Hematopoietic multipotent progenitor cell treated with erythropoietin and hydrocortisone succinate and interleukin-3 and kit ligand, for 17 days (in vitro differentiated cells): ENCODE measurements at places on chromosomes 12 and 14.
A peak's percentile ranks its signal among the peaks of the same experiment; 100 is the strongest.

GRCh38 chr12:39620659-39621658 is 1.4 kb upstream of the ABCD2 start:
- DNase-seq: no peak

- peak; percentile 19 for DNase-seq
Measured at GRCh38 chr12:69388371-69388770, 28.8 kb downstream of the YEATS4 start.

GRCh38 chr14:103894034-103894722 is 34.1 kb upstream of the TDRD9 start:
- no peak for DNase-seq

GRCh38 chr14:65769151-65769550 is 356.6 kb downstream of the FUT8 start:
- DNase-seq: no peak

DNA sequence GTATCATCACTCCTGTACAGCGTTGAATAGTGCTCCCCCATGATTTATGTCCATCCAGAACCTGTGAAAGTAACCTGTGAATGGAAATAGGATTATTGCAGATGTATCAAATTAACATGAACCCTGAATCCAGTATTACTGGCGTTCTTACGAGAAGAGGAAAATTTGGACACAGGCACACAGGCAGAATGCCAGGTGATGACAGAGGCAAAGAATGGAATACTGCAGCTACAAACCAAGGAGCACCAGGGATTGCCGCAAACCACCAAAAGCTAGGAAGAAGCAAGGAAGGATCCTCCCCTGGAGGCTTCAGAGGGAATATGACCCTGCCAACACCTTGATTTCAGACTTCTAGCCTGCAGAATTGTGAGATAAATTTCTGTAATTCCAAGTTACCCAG is 113.5 kb upstream of the EGLN3 start:
- no peak for DNase-seq

DNA sequence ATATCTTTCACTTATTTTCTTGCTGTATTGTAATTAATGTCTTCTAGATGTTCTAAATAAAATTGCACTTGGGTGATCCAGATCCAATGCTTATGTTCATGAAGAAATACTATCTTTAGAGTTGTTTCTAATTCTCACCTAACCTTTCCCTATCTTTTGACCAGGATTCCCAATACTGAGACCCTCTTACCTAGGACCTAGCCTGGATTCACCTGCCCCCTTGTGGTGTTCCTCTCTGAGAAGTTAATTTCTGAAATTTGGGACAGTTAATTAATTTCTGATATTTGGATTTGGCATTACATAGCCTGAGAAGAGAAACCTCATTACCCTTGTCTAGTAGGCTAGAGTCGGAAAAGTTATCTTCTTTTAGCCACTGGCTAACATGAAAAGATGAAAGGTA is 29.5 kb downstream of the FOXA1 start:
- DNase-seq: no peak

DNA sequence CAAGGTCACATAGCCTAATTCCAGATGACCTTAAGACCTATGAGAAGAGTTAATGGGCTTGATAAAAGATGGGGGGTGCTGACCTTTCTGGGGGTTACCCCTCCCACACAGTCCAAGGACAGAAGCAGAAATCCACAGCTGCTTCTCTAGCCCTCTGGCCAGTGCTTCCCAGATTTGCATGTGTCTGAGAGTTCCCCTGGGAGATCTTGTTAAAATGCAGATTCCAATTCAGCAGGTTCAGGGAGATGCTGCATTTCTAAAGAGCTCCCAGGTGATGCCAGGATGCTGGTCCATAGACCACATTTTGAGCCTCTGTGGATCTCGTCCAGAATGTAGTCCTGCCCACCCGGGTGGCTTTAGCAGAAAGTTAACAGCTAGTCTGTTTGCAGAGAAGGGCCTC is 82.1 kb downstream of the WSCD2 start:
- no peak for DNase-seq

GRCh38 chr14:53043027-53043581 is 92.3 kb upstream of the FERMT2 start:
- no peak for DNase-seq

- no peak for DNase-seq
Measured at GRCh38 chr12:90085494-90086274, 377.0 kb upstream of the ATP2B1 start.

DNA sequence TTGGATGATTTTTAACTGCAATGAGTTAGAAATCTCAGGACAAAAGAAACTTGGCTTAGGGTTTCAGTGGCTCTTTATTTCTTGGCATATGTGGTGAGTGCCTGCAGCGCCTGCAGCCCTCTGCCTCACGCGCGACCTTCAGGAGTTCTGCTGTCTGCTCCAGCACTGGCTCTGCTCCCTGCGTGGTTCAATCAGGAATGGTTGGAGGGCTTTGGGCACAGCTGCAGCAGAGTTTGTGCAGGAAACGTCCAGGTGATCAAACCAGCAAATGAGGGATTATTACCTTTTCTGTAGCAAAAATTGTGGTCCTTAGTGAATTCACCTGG is 19.8 kb downstream of the PPM1H start:
- no peak for DNase-seq

- no peak for DNase-seq
Measured at GRCh38 chr12:13981296-13981962, at the start of gene GRIN2B. TSS of gene GRIN2B (minus strand) at chr12:13981602. CDS start at chr12:13866208, 115,394 bp downstream.

GRCh38 chr12:120229071-120229486 is 28.2 kb upstream of the RPLP0 start:
- peak; percentile 18 for DNase-seq
